Activated CD4-positive, CD25-positive, alpha-beta regulatory T cell treated with anti-CD3 and anti-CD28 coated beads, Interleukin-2, amount 50 U/mL, for 24 hours (primary cell): ENCODE measurements at places on chromosomes 12 and 14.

DNA sequence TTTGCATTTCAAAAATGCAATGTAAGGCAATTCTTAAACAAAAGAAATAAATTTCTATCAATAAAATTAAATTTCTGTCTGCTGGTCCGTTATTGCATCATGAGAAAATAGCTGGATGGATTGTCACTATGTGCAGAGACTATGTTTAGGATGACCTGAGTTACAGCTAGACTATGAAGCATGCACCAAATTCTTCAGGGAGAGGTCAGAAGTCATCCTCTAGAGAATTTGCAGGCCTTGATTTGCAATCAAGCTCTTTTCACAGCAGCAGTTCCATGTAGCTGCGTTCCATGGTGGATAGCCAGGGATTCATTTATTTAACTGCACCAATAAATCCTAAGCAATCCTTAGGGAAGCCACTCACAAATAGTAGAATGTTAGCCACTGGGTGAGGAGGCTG is 253.7 kb downstream of the MSRB3 start:
- ATAC-seq = no peak

- no peak for ATAC-seq
Measured at GRCh38 chr14:79265366-79265946, 945.8 kb downstream of the DIO2 start.

GRCh38 chr14:52926953-52927352 is 23.9 kb downstream of the FERMT2 start:
- ATAC-seq = no peak

DNA sequence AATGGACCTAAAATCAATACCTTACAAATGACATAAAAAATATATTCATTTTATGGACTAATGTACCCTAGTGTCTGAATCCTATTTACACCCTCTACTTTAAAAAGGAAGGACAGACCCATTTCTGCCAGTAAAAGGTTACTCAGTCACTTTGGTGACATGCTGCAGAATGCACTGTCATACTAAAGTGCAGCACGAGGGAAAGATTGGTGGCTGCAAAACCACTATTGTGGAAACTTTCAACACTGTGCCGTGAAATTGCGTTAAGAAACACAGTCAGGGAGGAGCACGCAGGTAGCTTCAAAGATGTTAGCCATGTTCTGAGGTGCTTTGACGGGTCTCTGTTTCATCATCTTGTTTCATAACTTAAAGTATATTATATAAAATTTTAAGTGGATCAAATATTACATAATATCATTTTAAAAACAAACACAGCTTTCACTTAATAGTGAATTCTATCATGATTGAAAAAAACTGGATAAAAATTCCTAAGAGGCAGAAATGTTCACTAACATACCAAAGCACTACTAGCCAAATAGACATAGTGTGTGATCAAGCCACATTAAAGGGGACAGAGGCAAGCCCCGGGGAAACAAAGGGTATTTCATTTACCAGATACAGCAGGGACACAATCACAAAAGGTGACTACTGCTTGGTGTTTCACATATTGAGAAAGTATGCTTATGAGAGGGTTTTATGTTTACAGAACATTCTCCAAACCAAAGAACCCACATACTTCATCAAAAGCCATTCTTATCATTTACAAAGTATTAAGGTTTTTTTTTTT is 330.8 kb upstream of the SOX5 start:
- no peak for ATAC-seq

- no peak for ATAC-seq
Measured at GRCh38 chr14:34120185-34120977, 169.5 kb upstream of the EGLN3 start.

DNA sequence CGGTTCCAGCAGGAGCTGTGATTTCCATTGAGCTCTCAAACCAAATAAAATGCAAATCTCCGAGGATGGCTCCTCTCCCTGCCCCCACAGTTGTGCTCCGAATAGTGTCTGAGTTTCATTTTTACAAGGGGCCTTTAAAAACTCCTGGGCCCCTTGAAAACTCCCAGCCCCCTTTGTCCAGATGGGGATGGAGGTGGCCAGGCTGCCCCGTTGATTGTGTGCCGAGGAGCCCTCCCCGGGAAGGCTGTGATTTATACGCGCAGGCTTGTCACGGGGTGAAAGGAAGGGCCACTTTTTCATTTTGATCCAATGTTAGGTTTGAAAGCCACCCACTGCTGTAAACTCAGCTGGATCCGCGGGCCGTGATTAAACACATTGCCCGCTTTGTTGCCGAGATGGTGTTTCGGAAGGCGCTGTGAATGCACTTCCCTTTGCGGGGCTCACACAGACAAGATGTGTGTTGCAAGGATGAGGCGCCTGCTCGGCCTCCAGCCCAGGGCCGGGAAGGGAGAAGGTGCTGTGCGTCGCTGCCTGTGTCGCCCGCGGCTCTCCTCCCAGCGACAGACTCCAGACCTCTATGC is 98.8 kb downstream of the TMEM132C start:
- ATAC-seq = no peak

GRCh38 chr12:27213304-27213703 is 30.8 kb upstream of the STK38L start:
- no peak for ATAC-seq

- no peak for ATAC-seq
Measured at GRCh38 chr14:80150301-80150700, 61.0 kb downstream of the DIO2 start.

DNA sequence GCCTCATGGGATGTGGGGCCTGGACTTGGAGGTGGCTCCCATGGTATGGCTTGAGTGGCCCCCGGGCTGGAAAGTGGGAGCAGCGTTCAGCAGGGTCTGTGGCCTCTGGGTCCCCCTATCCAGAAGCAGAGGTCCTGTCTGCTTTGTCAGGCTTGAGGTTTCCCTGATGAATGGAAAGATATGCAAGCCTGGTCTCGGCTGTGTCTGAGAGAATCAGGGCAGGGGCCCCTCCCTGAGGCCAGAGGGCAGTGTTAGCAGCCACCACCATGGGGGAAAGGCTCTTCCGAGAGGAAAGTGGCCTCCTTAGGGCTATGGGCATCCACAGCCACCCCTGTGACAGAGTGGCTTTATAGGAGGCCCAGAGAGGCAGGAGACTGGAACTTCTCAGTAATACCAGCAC is 128.2 kb downstream of the VRK1 start:
- ATAC-seq = no peak

DNA sequence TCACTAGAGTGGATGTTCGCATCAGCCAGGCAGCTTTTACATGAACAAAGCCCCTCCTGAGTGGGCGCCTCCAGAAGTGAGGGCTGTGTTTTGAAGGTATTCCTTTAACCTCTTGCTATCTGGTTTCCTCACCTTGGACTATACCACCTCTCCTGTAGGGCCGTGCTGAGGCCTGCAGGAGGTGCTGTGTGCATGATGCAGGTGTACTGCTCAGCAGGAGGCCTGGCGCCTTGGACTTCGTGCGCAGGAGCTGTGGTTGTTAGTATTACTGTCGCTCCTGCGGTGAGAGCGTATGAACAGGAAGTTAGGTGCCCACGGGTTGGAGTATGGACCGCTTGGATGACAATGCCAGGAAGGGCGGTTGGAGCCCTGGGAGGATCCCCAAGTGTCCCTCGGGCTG is 130.7 kb downstream of the TSPAN9 start:
- no peak for ATAC-seq

GRCh38 chr12:26514364-26514763 is 318.6 kb downstream of the ITPR2 start:
- no peak for ATAC-seq

DNA sequence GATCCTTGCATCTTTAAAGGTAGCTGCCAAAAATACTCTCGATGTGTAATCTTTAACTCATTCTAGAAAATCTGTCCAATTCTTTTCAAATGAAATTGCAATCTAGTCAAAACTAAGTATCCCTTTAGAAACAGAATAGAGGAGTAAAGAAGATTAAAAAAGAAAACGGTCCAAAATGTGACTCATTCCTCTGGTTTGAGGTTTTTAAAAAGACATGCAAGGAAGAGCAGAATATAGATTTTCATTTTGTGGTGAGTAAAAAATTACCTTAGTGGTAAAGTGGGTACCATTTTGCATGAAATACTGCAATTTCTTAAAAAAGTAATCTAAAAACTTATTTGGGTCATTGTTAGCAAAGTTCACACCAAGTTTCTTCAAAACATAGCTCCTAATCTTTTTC is 108.4 kb downstream of the BRMS1L start:
- ATAC-seq = no peak

DNA sequence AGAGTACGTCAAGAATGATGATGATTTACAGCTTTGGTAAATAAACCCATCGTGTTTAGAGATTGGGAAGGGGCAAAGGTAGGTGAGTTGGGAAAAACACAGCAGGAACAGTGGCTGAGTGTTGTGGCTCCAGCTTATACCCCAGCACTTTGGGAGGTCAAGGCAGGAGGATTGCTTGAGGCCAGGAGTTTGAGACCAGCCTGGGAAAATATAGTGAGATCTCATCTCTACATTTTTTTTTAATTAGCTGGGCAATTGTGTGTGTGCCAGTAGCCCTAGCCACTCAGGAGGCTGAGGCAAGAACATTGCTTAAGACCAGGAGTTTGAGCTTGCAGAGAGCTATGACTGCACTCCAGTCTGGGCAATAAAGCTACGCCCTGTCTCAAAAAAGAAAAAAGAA is 77.1 kb downstream of the RASSF9 start:
- ATAC-seq = no peak

GRCh38 chr14:23006188-23006534 is 3.8 kb downstream of the C14orf93 start:
- ATAC-seq = no peak
